ENCODE measurements at places on chromosomes 2 and 18.

GRCh38 chr2:130288467-130289403 is 54.0 kb upstream of the IMP4 start:
- DNase-seq, result no peak

DNA sequence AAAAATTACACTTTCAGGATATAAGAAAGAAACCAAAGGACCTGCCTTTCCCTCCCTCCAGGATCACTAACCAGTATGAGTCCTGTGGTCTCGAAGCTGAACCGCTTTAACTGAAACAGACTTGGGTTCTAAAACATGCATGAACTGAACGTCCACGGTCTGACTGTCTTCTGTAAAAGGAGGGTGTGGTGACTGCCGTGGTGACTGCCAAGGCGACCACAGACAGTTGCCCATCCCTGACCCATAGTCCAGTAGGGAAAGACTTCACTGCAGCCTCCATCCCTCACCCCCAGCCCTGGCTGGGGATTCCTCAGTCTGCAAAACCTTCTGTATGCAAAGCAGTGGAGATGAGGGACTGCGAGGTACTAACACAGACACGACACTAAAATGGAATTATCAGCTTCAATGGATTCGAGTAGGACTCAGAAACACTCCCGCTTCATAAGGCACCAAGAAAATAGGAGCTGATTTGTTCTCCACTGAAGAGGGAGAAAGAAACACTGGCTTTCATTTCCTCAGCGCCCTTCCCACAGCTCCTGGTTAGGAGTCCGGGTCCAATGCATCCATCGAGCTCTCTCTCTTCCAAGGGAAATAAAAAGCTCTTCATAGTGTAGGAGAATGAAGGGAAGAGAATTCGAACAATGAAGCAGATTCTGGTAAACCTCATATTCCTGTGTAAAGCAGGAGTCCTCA is 197.2 kb downstream of the HDAC4 start:
- DNase-seq, result no peak

DNA sequence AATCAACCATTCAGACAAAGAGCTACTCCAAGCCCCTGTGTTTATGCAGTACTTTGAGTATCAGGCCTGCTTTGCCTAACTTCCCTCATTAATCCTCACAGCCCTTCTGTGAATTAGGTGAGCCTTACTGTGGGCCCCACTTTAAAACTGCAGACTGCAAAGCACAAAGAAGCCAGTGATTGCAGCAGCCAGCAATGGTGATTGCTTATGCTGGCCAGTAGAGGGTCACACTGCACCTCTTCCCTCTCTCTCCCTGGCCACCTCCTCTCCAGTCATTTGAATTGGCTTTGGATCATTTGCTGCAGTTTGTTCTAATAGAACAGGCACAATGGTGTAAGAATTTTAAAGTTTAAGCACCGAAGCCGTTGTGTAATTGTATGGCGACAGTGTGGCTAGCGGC is 229.9 kb downstream of the AGPS start:
- DNase-seq, result no peak

DNA sequence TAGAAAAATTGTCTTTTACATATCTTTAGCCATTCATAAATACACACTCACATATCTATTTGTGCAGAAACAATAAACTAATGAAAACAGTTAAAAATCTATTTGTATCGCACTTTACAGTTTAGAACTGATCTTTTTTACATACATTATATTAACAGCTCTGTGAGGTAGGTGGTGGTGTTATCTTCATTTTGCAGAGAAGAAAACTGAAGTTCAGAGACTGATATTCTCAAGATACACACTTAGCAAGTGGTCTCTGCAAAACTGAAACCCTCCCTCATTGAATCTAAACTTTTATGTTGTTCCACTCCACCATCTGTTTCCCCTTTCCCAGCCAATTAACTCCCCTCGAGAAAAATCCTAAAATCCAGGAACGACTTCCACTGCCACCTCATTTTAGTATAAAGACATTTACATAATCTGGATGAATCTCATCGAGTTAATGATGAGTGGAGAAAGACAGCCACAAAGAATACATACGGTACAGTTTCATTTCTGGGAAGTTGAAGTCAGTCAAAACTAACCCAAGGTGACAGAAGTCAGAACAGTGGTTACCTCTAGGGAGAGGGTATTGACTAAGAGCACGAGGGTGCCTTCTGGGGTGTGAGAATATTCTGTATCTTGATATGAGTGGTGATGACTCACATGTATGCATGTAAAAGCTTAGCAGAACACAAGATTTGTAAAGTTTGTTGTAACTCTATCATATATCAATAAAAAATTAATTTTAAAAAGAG is 524.2 kb upstream of the TCF4 start:
- DNase-seq, result no peak

DNA sequence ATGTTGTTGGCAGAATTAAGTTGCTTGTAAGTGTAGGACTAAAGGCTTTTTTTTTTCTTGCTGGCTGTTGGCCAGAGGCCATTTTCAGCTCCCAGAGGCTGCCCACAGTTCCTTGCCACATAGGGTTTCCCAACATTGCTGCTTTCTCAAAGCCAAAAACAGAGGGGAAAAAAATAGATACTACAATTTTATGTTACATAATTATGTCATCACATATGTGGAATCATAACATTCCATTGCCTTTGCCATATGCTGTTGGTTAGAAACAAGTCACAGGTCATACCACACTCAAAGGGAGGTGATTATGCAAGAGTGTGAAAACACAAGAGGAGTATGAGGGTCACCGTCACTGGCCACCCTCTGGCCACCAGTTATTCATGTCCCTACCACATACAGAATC is 154.5 kb downstream of the RTN4 start:
- no peak for DNase-seq
